ENCODE measurements at places on chromosomes 12 and 14. TPM values are rescaled to one million over a fixed set of nuclear protein-coding genes. Genes with fewer than 3 reads are reported as not detected.

GRCh38 chr14:65336191-65336591, 76.3 kb upstream of the FUT8 start:
- no peak for DNase-seq

- DNase-seq, result no peak
These were observed 166.0 kb downstream of the IPO8 start for GRCh38 chr12:30529489-30530269.

GRCh38 chr12:52633383-52633782, 15.0 kb upstream of the KRT73 start:
- DNase-seq, result no peak

- no peak for DNase-seq
These were observed 13.2 kb upstream of the SLC6A13 start for GRCh38 chr12:275812-276211.

GRCh38 chr12:68403711-68404110, 71.5 kb upstream of the MDM1 start:
- no peak for DNase-seq

GRCh38 chr12:131919366-131920156, 9.5 kb upstream of the PUS1 start:
- DNase-seq, result no peak

The KRT72 gene
- not detected for total RNA-seq

The RNASE1 gene
- 694 TPM for total RNA-seq

The PZP gene
- 2.7 TPM for total RNA-seq

The GSC gene
- total RNA-seq, result 0.50 TPM

The AQP5 gene
- 6.4 TPM for total RNA-seq

The TMTC2 gene
- 31.4 TPM for total RNA-seq
